Anterior cingulate cortex (tissue), 58 donors: ENCODE measurements at places on chromosomes 4 and X.

DNA sequence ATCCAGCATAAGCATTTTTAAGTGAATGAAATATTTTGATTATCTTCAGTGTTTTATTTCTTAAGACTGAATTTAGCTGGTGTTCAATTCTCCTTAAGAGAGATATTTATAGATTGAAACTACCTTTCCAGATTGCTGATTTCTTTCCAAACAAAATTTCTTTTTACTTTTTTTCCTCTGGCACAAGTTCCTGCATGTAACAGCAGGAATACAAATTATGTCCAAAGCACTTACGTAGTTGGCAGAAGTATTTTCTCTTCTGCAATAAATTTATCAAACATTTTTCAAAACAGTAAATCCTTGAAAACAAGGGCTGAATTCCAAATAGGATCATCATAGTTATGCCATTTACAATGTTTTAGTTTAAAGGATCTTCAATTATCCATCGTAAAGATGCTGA is 412.6 kb downstream of the IQCM start:
- no peak for DNase-seq

DNA sequence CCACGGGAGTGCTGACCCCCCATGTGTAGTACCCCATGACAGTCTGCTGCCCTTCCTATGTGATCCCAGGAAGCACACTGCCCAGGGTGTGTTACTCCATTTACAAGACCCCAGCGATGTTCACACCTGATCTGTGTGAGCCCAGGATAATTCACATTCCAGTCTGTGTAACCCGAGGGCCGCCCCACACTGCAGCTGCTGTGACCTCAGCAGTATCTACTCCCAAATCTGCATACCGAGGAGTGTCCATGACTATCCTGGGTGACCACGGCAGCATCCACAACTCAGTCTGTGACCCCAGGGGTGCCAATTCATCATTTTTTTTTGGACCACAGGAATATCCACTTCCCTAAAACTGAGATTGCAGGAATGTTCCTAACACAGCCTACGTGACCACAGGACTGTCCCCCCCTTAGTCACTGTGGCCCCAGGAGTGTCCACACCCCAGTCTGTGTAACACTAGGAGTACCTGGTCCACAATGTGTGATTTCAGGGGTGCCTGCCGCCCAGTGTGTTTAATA is 7.8 kb upstream of the GLOD5 start:
- no peak for DNase-seq

DNA sequence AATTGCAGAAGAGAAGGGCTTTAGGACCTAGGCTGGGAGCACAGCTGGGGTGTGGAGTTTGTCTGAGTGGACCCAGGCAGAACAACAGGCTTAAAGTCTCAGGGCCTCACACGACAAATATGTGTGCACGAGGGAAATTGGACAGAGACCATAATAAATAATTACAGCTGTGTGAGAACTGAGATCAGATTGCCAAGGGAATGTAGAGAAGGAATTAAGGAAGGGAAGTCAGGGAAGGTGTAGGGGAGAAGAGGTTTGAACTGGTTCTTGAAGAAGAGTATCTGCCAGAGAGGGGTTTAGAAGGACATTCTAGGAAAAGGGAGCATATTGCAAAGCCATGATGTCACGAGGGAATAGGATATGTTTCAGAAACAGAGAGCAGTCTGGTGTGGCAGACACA is 120.7 kb upstream of the TSPAN5 start:
- DNase-seq, result no peak

- DNase-seq, result no peak
Measured at GRCh38 chr4:136113921-136114320, 1418.4 kb downstream of the PCDH18 start.

DNA sequence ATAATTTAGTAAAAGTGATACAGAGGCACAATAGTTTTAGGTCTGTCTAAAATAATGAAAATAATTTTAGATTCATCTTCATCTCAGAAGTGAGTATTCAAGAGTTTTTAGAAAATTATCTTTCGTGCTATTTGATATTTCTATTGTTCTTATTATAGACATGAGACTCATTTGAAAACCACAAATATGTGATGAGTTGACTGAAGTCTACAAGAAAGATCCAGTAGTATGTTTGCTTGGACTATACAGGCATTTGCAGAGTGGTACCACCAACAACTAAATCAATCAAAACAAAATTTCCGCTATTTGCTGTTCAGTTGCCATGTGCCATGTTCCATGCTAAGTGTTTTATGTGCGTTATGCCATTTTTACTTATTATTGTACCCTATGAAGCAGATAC is 1318.5 kb downstream of the STIM2 start:
- DNase-seq, result no peak

GRCh38 chr4:183438458-183439113 is 5.8 kb upstream of the CDKN2AIP start:
- no peak for DNase-seq

- DNase-seq, result no peak
Measured at GRCh38 chrX:40809210-40809609, 73.9 kb upstream of the MED14 start.

- DNase-seq, result no peak
Measured at GRCh38 chrX:23919706-23920320, 12.0 kb downstream of the CXorf58 start.

- DNase-seq, result no peak
Measured at GRCh38 chr4:25937801-25938200, 23.8 kb downstream of the SMIM20 start.

GRCh38 chr4:184318852-184319251 is 101.2 kb upstream of the ENPP6 start:
- no peak for DNase-seq

- DNase-seq, result no peak
Measured at GRCh38 chr4:42627885-42628646, 28.8 kb downstream of the ATP8A1 start.

GRCh38 chrX:72026341-72027023 is 105.2 kb downstream of the RTL5 start:
- DNase-seq, result no peak

- no peak for DNase-seq
Measured at GRCh38 chr4:36039026-36039425, 205.3 kb downstream of the ARAP2 start.

GRCh38 chr4:18635531-18635930 is 614.0 kb upstream of the LCORL start:
- DNase-seq, result no peak

DNA sequence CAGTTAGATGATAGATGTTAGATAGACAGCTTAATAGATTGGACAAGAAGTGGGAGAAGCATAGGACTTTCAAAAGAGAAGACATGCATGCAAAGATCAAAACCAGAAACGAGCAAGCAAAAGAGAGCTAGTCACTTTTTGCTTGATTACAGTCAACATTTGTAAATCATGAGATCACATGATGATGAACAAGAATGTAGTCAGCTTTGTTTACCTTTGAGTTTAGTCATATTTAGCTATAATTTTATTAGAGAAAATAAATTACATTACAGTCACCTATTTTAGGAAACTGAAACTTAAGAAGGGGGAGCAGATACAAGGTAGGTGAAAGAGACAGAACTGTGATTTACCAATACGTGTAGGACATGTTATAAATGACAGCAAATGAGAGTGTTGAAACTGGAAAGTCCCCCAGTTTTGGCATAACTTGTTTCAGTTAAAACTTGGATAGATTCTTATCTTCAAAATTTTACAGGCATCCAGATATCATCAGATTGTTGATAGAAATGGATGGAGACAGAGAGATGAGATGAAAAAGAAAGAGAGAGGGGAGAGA is 1083.1 kb upstream of the PCDH10 start:
- no peak for DNase-seq

DNA sequence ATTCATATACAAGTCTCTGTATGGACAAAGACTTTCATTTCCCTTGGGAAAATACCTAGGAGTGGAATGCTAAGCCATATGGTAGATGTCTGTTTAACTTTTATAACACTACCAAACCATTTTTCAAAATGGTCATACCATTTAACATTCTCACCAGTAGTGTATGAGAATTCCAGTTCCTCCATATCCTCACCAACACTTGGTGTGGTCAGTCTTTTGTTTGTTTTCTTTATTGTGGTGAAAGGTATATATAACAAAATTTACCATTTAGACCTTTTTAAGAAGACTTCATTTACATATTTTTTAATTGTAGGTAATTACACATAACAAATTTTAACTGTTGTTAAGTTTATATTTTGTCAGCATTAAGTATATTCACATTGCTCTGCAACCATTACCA is 12.7 kb upstream of the APLN start:
- DNase-seq, result no peak

GRCh38 chr4:174681723-174682300 is 147.2 kb downstream of the GLRA3 start:
- no peak for DNase-seq
